ENCODE measurements at places on chromosomes 2 and 18. TPM values are rescaled to one million over a fixed set of nuclear protein-coding genes. Genes with fewer than 3 reads are reported as not detected.

The ALPI gene
- total RNA-seq, result not detected

DNA sequence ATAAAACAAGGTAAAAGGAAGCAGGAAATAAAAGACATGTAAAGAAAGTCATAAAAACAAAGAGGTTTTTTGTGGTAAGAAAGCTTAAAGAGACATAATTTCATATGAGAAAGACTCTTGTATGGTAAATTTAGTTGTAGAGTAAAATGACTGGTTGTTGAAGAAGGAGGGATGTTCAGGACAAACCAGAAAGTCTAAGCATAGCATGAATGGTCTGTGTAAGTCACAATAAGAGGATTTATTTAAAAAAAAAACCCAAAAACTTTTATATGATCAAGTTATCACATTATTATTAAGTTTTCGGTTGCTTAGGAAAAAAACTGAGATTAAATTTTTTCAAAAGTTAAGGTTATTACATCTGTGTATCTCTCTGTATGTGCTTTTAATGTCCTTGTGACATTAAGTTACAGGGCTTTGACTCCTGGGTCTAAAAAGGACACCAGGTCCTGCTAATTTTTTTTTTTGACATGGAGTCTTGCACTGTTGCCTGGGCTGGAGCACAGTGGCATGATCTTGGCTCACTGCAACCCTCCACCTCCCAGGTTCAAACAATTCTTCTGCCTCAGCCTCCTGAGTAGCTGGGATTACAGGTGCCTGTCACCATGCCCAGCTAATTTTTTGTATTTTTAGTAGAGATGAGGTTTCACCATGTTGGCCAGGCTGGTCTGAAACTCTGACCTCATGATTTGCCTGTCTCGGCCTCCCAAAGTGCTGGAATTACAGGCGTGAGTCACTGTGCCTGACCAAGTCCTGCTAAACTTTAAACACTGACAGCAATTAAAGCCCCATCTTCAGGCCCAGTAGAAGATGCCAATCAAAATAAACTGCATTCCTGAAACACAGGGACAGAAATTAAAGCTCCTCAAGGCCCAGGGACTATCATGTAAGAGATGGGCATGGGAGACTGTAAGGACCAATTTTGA lies 14.2 kb upstream of the OXER1 start:
- peak; percentile 22 for DNase-seq

- no peak for DNase-seq
Observed at GRCh38 chr2:2849464-2850217, 518.6 kb upstream of the MYT1L start.

The KCNG2 gene
- not detected for total RNA-seq

DNA sequence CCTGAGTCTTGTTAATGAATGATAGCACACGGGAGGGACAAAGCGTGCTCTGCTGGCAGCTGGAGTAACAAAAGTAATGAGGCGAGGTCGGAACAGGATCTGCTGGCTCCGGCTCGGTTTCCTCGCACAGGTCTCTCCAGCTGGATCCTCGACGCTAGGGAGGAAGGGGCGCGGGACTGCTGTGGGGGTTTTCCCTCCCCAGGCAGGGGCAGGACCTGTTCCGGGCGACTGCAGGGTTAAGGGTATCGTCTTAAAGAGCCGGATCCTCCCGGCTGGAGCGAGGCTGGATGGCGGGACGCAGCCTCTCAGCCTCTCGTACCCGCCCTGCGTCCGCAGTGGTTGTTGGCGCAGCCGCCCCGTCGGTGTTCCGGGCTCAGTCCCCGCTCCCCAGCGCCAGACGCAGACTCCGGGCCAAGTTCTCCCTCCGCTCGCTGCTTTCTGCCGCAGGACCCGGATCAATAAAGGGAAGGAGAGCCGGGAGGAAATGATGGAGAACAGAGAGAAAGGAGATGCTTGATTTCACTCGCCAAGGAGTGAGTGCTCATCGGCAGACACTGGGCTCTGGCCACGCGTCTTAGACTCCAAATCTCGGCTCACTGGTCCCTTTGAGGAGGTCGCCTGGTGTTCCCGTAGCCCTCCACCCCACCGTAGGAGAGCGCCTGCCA lies 1.1 kb upstream of the LIPG start:
- no peak for DNase-seq

DNA sequence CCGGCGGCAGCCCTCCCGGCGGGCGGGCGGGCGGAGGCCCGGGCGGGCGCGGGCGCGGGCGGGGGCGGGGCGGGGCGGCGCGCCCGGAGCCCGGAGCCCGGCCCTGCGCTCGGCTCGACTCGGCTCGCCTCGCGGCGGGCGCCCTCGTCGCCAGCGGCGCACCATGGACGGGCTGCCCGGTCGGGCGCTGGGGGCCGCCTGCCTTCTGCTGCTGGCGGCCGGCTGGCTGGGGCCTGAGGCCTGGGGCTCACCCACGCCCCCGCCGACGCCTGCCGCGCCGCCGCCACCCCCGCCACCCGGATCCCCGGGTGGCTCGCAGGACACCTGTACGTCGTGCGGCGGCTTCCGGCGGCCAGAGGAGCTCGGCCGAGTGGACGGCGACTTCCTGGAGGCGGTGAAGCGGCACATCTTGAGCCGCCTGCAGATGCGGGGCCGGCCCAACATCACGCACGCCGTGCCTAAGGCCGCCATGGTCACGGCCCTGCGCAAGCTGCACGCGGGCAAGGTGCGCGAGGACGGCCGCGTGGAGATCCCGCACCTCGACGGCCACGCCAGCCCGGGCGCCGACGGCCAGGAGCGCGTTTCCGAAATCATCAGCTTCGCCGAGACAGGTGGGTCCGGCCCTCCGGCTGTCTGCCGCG lies at the start of gene INHBB:
TSS of gene INHBB (plus strand) at position 111 of the 641 bp plus-strand sequence. CDS start at position 164, 53 bp downstream.
- DNase-seq, result no peak

- DNase-seq, result peak; percentile 26
Observed at GRCh38 chr2:120520929-120521912, 175.3 kb downstream of the INHBB start.

DNA sequence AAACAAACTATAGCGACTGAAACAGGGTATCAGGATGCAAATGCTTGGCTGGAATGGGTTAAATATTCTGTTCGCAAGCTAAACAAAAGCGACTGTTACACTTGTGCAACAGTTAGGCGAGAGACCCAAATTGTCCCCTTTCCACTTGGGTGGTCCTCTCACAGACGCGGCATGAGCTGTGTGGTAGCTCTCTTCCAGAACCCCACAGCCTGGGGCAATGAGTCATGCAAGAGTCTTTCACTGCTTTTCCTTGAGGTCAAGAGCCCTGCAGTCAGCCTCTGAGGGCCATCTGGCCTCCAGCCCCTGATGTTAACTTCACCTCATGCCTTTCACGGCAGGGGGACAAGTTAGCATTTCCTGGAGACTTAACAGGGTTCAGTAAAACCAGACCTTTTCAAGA lies 25.7 kb downstream of the SULT1C4 start:
- peak; percentile 73 for DNase-seq

- DNase-seq, result peak; percentile 80
Observed at GRCh38 chr18:28114472-28114871, 62.5 kb downstream of the CDH2 start.

GRCh38 chr2:122982936-122983335 lies 1042.2 kb upstream of the CNTNAP5 start:
- DNase-seq, result no peak

- no peak for DNase-seq
Observed at GRCh38 chr2:122191331-122191730, 435.9 kb downstream of the TSN start.

The RGPD5 gene
- total RNA-seq, result 14.3 TPM

GRCh38 chr2:68172990-68173700 lies 15.5 kb downstream of the PNO1 start:
- DNase-seq, result no peak

The SDC1 gene
- total RNA-seq, result 22.0 TPM

GRCh38 chr2:189372688-189373257 lies 68.5 kb upstream of the WDR75 start:
- DNase-seq, result no peak

The ID2 gene
- 389 TPM for total RNA-seq

The KDSR gene
- total RNA-seq, result 23.3 TPM

The ZSWIM2 gene
- total RNA-seq, result not detected

DNA sequence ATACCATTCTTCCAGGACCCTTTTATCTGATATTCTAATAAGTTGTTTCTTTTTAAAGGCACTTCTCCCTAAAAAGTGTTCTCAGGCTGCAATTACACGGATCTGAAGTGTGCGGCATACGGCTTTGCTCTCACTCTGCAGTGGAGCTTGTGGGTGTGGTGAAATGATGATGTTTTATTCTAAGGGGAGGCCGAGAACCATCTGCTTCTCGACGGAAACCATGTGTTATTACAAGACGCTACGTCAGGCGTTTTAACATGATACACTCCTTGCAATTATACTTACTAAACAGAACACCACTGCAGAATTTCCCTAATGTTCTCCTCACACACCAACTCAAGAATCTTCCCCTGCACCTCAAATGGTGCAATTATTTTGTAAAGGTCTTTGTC lies 34.9 kb upstream of the CTDP1 start:
- peak; percentile 74 for DNase-seq

The DTYMK gene
- 32.8 TPM for total RNA-seq

DNA sequence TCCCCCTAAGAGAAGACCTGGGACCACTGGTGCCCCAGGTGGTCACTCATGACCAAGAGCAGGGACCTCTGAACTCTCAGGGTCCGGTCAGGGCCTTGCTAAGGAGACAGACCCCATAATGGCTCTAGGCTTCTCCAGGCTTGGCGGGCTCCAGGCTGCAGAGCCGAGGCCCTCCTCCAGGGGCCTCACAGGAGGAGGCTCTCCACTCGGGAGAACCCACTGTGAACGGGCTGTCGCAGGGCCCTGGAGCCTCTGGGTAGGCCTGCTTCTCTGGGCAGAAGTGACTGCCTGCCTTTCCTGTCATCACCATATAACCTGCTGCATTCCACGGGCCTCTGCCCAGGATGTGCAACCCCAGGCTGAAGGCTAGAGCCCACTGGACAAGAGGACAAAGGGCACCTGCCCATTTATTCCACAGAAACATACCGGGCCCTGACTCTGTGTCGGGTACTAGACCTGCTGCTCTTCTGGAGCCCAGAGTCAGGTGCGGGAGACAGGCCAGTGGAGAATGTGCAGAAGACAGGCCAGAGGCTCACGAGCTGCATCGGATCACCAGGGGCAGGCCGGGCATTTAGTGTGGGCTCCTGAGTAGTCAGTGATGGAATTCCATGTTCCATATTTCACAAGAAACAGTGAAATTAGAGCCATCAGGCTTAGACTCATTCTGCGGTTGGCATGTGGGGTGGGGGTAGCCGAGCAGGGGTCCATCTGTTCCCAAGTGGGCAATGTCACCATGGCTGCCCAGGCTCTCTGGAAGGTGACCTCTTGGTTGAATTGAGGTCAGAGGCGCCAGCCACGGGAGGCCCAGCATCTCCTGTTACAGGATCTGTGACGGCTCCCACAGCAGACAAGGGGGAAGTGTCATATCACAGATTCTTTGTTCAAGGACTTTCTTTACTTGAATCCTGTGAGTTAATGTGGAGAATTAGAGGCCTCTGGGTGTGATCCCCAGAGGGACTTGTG lies 220.8 kb downstream of the SH3RF3 start:
- DNase-seq, result no peak

The FZD7 gene
- 62.4 TPM for total RNA-seq

- no peak for DNase-seq
Observed at GRCh38 chr2:20582600-20583221, 68.2 kb downstream of the HS1BP3 start.

DNA sequence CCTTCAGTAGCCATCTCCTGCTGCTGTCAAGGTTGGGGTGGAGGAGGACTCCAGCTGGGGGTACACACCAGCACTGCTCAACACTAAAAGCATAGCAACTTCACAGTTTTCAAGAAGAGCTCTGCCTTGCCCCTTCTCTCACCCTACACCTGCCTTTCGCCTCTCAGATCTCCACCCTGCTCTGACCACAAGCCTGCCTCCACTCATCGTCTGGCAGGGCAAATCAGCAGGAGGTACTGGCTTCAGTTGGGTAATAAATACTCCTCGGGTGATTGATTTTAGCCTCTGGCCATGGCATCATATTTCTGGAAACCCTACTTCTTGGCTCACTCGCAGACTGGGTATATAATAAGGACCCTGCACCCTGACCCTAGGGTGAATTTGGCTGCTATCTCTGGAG lies 3.1 kb upstream of the PRKAG3 start:
- DNase-seq, result no peak

DNA sequence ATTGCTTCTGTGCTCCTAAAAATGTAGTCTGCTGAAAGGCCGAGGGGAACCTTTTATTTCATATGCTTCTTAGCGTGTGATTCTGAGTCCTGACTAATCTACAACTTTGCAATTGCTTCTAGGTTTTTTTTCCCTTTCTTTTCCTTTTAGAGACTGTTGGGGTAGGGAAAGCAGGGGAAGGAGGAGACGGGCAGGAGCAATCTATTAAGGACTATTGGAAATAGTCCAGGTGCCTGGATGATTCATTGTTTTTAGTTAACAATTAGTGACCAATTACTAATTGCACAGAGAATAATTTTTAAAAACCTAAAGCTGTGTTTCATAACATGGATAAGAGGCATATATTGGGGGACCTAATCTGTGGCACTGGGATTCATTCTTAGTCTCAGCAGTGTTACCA lies 49.4 kb upstream of the STON1 start:
- no peak for DNase-seq

The CHAC2 gene
- 6.9 TPM for total RNA-seq

DNA sequence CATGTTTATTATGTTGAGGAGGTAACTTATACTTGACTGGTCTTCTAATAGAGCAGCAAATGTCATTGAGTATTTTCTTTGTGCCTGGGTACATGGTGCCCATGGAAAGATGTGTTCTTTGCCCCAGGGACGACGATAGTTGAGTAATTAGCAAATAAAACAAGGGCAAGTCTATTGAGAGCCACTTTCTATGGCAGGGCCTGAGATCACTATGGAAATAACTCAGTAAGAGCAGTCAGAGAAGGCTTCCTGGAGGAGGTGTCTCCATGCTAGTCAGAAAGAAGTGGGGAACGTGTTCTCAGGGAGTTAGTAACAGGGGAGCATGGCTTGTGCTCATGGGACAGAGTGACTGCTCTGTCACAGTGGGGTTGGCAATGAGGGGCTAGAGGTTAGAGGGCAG lies 28.6 kb downstream of the CTIF start:
- DNase-seq, result no peak

DNA sequence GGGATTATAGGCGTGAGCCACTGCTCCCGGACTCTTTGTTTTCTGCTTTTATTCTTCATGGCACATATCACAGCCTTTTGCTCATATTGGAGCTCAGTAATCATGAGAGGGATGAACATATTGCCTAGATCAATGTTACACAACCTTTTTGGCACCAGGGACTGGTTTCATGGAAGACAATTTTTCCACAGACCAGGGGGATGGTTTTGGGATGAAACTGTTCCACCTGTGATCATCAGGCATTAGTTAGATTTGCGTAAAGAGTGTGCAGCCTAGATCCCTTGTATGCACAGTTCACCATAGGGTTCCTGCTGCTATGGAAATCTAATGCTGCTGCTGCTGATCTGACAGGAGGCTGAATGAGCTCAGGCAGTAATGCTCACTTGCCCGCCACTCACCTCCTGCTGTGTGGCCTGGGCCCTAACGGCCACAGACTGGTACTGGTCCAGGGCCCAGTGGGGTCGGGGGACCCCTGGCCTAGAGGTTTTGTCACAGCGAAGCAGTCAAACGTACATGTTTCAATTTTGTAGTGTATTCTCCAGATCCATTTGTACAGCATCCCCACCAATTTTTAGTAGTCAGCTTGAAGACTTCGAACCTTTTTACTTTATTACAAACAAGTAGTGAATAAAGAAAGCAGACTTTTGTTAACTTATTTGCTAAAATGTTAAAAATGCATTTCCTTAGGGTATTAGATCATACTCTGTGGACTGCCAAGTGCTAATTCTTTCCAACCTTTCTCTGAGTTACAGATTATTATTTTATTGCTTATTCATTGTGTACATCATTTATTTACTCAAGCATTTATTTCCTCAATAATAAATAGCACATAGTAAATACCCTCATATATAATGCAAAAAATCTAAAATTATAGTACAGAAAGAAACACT lies 6.2 kb downstream of the DAW1 start:
- no peak for DNase-seq
